NCI-H2081 treated with DMSO at 0.1 percent for 48 hours (cell line): ENCODE measurements at places on chromosomes 6 and 20.
A peak's percentile ranks its signal among the peaks of the same experiment; 100 is the strongest.

- no peak for DNase-seq
Observed at GRCh38 chr6:83008626-83009025, 57.0 kb downstream of the UBE3D start.

- DNase-seq = no peak
Observed at GRCh38 chr20:32855387-32855786, 3.3 kb upstream of the EFCAB8 start.

DNA sequence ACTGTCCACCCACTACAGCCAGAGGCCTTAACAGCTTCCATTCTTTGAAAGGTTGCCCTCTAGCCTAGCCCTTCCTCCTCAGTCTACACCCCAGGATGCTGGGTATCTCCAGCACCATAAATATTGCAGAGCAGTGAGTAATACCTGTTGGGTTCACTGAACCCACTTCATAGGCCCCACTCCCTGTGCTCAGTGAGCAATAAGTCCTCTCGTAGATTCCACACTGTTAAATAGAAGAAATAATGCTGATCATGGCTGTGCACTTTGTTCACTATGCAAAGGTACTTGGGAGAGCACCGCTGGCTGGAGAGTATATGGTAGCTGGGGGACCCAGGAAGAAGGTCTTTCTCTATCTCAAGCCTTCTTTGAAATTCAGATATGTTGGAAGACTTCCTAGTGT lies 87.3 kb downstream of the RSPH3 start:
- DNase-seq = no peak

DNA sequence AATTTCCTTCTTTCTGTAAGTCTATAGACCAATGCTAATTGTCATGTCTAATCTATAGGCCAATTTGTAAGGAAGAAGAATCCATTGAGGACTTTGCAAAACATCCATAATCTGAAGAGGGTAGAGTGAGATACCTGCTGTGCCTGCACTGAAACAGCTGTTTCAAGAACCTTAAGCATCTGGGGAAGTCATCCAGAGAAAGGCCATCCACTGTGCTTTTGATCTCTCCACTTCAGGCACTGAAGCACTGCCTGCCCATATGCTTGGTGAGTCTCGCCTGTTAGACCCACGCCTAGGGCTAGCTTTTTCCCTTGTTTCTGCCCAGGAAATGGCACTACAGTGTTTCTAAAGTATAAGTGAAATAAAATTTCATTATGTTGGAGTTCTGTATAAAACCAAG lies 921.8 kb upstream of the EPHA7 start:
- no peak for DNase-seq

- no peak for DNase-seq
Observed at GRCh38 chr6:118752803-118753202, 101.4 kb upstream of the CEP85L start.

DNA sequence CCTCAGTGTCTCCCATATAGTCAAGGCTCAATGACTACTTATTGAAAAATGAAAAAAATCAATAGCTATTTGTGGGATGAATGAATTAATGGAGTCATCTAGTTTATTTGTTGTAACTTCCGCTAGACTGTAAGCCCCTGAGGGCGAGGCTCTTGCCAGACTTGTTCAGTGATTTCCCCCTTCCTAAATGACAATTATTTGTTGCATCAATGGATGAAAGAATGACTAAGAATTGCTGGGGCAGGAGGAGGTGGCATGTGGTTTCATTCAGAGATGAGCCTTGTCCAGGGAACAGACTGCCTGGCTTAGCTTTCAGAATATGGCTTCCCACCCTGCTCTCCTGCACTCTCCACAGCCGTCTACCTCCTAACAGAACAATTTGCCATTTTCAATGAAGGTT lies 1.1 kb upstream of the PRELID3B start:
- no peak for DNase-seq

GRCh38 chr20:16475225-16475624 lies 98.0 kb downstream of the KIF16B start:
- DNase-seq = no peak

DNA sequence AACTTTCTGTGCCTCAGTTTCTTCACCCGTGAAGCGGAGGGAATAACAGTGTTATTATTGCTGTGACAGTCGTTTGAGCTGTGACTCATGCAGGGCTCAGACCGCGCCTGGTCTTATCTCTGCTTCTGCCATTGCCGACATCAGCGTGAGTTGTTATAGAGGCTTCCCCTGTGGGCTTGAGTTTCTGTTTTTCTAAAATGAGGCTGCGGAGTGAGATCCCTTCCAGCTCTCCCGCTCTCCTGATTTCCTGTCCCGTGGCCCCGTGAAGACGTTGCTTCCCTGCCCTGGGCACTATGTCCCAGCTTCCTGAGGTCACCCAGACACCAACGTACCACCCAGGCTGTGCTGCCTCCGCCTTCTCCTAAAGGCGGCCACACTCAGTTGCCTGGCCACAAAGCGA lies 278.5 kb downstream of the BMP7 start:
- no peak for DNase-seq

DNA sequence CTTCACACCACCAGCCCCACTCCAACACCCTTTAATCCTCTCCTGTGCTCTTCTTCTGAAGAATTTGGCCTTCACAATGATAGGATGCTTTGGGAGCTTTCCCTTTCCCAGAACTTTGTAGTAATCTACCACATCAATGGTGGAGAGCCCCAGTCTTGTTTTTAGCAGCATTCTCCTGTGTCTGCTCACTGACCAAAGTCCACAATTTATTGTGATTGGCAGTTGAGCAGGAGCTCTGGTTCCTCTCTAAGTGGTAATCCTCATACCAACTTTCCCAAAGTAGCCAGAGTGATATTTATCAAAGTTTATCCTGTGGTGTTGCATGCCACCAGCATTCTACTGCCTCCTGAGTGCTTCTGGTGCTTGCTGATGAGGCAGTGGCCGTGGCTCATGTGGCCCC lies 29.0 kb upstream of the OPN5 start:
- no peak for DNase-seq

DNA sequence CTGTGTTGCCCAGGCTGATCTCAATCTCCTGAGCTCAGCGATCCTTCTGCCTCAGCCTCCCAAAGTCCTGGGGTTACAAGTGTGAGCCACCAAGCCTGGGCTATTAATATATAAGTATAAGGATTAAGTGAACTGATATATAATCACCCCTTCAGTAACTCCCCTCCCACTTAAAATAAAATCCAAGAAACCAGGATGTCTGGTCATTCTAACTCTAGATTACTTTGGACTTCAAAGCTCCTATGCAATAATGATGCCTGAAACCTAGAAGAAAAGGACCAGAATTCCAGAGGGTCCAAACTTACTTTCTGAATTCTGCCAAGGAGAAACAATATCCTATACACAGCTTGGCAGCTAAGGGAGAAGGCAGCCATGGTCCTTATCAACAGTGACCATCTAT lies 206.8 kb upstream of the ZNF217 start:
- no peak for DNase-seq

DNA sequence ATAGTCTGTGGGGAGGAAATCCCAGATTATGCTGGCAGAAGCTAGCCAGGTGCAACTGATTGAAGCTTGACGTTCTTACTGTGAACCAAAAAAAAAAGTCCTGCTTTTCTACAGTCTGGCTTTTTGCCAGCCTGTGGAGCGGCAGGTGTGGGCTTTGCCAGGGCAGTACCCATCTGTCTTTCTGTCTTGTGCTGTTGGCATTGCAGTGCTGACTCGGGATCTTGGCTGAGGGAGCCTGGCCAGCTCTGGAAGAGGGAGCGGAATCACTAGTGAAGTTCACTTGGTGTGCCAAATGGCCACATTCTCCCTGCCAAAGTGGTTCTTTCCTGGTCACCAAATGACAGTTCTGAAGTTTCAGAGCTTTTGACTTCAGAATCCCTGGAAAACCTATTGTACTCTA lies 5.0 kb downstream of the KIF3B start:
- DNase-seq = peak; percentile 45

GRCh38 chr6:25628471-25629197 lies 23.4 kb upstream of the SCGN start:
- DNase-seq = peak; percentile 53

- DNase-seq = no peak
Observed at GRCh38 chr6:170190046-170190445, 100.8 kb downstream of the DLL1 start.

GRCh38 chr6:72783666-72784065 lies 161.8 kb downstream of the KCNQ5 start:
- no peak for DNase-seq

GRCh38 chr20:18191306-18191705 lies 53.6 kb downstream of the KAT14 start:
- no peak for DNase-seq

GRCh38 chr6:142296975-142297604 lies 4.7 kb upstream of the ADGRG6 start:
- DNase-seq = no peak

GRCh38 chr6:111503660-111504059 lies 20.6 kb upstream of the REV3L start:
- no peak for DNase-seq

DNA sequence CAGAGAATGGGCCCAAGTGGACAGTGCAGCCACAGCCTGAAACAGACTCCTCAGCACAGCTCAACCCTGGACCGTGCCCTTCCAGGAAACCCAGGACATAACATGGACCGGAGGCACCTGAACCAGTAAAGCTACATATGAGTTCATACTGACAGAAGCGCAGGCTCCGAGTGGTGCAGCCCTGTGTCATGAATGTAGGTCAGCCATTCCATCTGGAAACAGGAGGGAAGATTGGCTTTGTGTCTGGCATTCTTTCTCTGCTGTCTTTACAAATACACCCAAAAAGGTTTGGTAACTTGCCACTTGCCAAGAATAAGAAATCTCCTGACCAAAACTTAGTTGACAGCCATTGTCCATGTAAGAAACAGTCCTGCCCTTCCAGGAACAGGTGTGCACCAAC lies 366.6 kb downstream of the RNGTT start:
- DNase-seq = no peak

GRCh38 chr6:131982740-131983259 lies 31.6 kb upstream of the CCN2 start:
- no peak for DNase-seq

- no peak for DNase-seq
Observed at GRCh38 chr6:132065556-132065955, 114.4 kb upstream of the CCN2 start.

DNA sequence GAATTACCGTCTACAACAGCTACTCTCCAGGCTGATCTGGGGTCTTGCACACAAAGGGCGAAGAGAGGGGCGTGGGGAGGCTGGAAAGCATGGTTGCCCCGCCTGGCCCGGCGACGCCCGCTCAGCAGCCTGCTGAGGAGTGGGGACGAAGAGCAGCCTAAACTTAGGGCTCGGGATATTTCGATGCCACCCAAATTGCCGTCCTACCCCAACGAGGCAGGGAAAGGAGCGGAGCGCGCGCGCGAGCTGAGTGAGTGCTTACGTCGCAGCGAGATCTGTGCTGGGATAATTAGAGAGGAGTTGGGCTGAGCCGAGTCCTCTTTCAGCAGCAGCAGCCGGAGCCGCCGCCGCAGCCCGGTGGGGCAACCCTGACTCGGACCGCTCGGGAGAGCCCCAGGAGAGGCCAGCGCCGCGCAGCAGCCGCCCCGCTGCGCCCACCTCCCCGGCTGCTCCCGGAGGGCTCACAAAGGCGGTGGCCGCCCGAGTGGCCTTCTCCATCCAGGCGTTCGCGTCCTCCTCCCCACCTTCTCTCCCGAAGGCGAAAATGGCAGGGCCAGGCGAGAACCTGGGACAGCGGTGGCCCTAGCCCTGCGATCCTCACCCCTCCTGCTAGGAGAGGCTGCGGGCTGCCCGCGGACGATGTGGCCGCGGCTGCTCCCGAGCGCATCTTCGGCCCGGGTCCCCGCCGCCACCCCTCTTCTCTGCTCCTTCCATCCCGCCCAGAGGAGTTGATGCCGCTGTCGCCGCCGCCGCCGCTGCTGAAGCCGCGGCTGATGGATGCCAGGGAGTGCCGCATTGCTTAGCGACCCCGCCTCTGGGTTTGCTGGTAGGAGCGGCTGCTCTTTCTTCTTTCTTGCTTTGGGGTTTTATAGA lies at the start of gene CLVS2:
TSS of gene CLVS2 (plus strand) at position 315 of the 873 bp plus-strand sequence. CDS start 1,543 bp downstream, outside the sequence.
- no peak for DNase-seq

GRCh38 chr6:43674291-43674690 lies 13.3 kb downstream of the MRPS18A start:
- DNase-seq = no peak

DNA sequence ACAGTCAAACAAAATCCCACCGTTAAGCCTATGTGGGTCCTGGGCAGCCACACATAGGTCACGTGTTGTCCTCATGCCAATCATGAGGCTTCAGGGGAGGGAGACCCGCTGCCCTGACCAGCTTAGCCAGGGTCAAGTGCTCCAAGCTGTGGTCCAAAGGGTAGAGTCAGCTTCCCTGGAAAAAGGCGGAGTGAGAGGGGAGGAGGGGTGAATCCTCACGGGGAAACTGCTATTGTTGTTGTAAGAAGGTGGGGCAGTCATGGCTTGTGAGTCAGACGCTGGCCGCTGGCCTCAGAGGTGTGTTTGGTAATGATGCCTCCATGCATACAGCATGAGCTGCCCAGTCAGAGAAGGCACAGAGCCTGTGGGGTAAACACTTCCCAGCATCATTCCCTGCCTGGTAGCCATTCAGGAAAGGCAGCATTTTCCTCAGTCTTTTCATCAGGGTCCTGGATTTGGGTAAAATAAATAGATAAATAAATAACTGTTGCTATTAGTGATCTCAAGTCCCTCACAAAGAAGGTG lies 8.7 kb downstream of the CST3 start:
- no peak for DNase-seq

GRCh38 chr20:33578510-33578909 lies 83.6 kb upstream of the C20orf144 start:
- no peak for DNase-seq

GRCh38 chr6:35496841-35497570 lies at the start of gene TEAD3:
TSS of gene TEAD3 (minus strand) at chr6:35497079.
- no peak for DNase-seq
